Aorta (tissue), 5 donors: ENCODE measurements at places on chromosomes 7 and 10.

- DNase-seq, result no peak
These were observed 3.6 kb downstream of the CCNY start for GRCh38 chr10:35339942-35340341.

- peak; percentile 73 for DNase-seq
These were observed 39.5 kb downstream of the DIP2C start for GRCh38 chr10:649798-650440.

DNA sequence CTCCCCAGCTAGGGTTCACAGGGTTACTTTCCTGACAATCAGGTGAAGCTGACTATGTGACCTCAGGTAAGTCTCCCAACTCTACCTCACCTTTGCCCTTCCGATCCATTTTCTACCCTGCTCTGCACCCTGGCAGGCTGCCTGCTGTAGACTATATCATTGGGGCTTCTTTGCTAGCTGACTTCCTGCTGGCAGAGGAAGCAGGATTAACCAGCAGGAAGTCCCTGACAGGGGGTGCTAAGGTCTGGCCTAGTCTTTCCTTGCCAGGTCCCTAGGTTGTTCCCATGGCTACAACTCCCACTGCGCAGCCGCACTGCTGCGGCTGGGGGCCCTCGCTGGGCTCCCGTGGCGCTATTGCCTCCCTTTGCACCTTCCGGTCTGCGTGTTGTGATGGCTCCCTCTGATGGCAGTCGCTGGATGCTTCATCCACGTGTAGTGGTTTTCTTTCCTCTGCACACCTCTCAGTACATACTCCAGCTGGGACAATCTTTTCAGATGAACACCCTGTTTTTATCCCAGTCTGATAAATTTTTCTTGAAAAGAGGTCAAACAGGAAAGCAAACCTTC, 365.9 kb downstream of the REEP3 start:
- no peak for DNase-seq

DNA sequence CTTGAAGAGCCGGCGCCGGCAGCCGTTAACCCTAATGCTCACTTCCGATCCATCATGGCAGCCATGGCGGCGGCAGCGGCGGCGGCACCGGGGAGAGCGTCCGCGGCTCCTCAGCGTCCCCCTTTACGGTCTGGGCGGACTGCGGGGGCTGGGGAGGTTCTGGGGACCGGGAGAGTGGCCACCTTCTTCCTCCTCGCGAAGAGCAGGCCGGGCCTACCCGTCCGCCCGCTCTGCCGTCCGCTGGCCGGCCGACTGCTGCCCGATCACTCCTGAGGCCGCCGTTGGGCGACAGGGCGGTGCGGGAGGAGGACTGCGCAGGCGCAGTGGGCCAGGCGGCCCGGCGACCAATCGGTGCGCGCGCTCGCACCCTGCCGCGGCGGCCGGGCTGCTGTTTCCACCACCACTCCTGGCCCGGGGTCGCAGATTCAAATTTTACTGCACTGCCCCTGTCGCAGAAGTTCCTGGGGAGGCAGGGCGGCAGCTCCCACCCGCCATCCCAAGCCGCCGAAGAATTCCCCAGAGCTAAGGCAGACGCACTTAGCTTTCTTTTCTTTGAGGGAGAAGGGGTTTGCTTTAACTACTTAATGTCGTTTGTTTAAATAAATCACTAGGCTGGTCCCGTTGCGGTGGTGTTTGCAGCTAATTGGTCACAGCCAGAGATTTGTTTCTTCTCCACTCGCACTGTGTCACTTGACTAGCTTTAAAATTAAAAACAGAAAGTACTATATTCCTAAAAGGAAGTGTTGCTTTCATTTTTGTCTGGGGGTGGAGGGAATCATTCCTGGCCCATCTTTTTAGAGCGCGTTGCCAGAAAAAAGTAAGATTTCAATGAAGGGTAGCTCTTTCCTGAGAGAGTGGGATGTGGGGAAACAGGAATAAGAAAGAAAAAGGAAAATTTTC, at the start of gene KIF5B:
KIF5B (minus strand) TSS at position 290 of the 900 bp plus-strand sequence. CDS start 452 bp downstream, outside the sequence.
- peak; percentile 96 for DNase-seq

GRCh38 chr7:78968951-78969350, 484.5 kb downstream of the MAGI2 start:
- no peak for DNase-seq

DNA sequence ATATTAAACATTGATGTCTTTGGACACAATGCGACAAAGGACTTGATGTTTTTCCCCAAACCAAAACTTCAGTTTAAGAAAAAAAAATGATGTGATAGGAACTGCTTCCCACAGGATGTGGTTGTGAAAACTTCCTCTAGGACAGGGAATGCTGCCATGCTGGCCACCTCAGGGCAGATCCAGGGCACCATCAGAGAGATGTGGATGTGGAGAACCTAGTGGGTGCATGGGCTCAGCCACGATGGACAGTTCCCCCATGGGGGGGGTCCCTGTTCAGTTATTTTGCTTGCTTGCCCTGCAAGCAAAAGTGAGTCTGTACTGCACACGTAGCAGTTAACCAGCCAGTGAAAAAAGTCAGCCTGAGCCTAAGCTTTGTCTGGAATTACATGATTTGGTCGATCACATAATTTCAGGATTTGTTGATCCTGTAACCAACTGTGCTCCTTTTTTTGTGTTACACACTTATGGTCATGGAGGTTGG, 36.3 kb downstream of the LAMB4 start:
- DNase-seq, result no peak

GRCh38 chr10:64477791-64478190, 956.6 kb downstream of the REEP3 start:
- DNase-seq, result no peak

- DNase-seq, result no peak
These were observed 418.9 kb upstream of the NRP1 start for GRCh38 chr10:33753389-33753788.

DNA sequence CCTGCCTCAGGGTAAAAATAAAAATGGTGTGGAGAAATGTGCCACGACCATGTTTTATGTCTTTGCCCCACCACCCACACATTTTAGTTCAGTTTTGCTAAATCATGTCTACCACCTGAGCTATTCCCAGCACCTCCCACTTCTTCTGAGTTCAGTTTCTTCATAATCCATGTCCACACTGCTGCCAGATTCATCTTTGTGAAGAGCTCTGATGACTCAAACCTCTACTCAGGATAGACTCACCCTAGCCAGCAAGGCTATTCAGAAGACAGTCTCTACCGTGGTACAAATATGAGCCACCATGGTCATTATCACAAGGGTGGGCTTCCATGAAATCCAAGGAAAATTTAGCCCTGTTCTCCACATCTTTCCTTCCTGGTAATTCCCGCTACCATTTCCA, 231.1 kb upstream of the PRKCQ start:
- no peak for DNase-seq

DNA sequence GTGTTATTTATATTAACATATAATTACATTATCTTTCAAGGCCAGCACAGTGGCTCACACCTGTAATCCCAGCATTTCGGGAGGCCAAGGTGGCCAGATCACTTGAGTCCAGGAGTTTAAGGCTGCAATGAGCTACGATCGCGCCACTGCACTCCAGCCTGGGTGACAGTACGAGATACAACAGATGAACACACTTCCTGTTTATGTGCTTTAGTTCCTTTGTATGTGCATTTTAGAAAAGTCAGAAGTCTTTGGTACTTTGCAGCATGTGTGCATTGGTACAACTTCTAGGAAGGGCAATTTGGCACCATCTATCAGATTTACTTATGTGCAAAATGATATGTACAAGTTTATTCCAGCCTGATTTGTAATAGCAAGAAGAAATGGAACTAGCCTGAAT, 13.3 kb downstream of the SLC35G1 start:
- DNase-seq, result no peak

GRCh38 chr10:14543046-14543903, 212.6 kb upstream of the FRMD4A start:
- no peak for DNase-seq

GRCh38 chr10:15395935-15396334, 24.8 kb upstream of the FAM171A1 start:
- DNase-seq, result no peak

- DNase-seq, result no peak
These were observed 158.1 kb downstream of the SDK1 start for GRCh38 chr7:3459111-3459510.

- DNase-seq, result no peak
These were observed 761 bp downstream of the LGI1 start for GRCh38 chr10:93758508-93758885.

GRCh38 chr7:87886875-87887274, 10.6 kb downstream of the DBF4 start:
- DNase-seq, result no peak

- DNase-seq, result no peak
These were observed 57.2 kb upstream of the STRIP2 start for GRCh38 chr7:129376778-129377700.

- DNase-seq, result no peak
These were observed 1023.2 kb downstream of the LRMDA start for GRCh38 chr10:76454506-76455140.

GRCh38 chr7:29447828-29448227, 115.8 kb upstream of the PRR15 start:
- no peak for DNase-seq

- peak; percentile 96 for DNase-seq
These were observed 1.5 kb downstream of the LZTS2 start for GRCh38 chr10:101000915-101001658.

DNA sequence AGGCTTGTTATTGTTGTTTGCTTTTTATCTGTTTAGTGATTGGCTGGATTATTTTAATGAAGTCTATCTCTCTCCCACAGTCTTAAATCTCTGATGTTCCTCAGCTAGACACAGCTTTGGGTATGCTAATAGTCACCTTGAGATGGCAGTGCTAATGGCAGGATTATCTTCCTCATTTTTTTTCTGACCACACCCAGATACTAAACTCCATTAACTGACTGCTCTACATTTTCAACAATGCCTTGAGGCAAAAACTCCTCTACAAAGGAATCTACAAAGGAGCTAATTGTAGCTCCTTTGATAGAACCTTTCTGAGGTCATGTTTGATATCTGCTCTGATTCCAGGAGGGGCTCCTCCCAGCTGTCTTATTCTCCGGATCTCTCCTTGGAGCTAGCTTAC, 122.6 kb downstream of the HBP1 start:
- no peak for DNase-seq

GRCh38 chr7:128351296-128352152, 7.8 kb upstream of the RBM28 start:
- no peak for DNase-seq

GRCh38 chr7:132876576-132876975, 205.3 kb downstream of the CHCHD3 start:
- DNase-seq, result no peak
